ENCODE measurements at places on chromosomes 1 and 21.

GRCh38 chr1:248834343-248834940 is 3.6 kb upstream of the ZNF672 start:
- no peak for ATAC-seq

- ATAC-seq = no peak
Observed at GRCh38 chr1:45230537-45230936, 24.1 kb upstream of the ZSWIM5 start.

GRCh38 chr1:25898223-25899015 is 7.8 kb downstream of the STMN1 start:
- ATAC-seq = no peak

GRCh38 chr1:101291562-101292380 is 55.0 kb downstream of the S1PR1 start:
- ATAC-seq = no peak

DNA sequence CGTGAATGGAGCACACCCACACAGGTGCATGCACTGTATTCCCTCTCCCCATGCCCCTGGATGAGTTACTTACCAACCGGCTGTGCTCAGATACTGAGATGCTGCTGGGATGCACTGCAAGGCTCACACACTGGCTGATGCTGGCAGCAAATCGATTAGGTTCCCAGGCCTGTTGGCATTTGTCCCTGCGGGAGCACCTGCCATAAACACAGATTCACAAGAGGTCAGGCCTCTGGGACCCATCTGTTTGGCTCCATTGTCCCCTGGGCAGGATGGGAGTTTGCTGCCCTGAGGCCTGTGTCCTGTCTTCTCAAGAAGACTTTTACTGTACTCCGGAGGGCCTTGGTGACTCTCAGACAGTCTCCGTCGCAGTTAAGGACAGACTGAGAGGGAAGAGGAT is 145.4 kb downstream of the PLXNA2 start:
- no peak for ATAC-seq

- ATAC-seq = no peak
Observed at GRCh38 chr21:45291613-45292398, 4.1 kb upstream of the POFUT2 start.

- ATAC-seq = no peak
Observed at GRCh38 chr1:89602871-89603404, 30.0 kb upstream of the LRRC8C start.
